ENCODE measurements at places on chromosomes 3 and 15.

- no peak for DNase-seq
Measured at GRCh38 chr3:11680509-11680908, 36.8 kb upstream of the VGLL4 start.

DNA sequence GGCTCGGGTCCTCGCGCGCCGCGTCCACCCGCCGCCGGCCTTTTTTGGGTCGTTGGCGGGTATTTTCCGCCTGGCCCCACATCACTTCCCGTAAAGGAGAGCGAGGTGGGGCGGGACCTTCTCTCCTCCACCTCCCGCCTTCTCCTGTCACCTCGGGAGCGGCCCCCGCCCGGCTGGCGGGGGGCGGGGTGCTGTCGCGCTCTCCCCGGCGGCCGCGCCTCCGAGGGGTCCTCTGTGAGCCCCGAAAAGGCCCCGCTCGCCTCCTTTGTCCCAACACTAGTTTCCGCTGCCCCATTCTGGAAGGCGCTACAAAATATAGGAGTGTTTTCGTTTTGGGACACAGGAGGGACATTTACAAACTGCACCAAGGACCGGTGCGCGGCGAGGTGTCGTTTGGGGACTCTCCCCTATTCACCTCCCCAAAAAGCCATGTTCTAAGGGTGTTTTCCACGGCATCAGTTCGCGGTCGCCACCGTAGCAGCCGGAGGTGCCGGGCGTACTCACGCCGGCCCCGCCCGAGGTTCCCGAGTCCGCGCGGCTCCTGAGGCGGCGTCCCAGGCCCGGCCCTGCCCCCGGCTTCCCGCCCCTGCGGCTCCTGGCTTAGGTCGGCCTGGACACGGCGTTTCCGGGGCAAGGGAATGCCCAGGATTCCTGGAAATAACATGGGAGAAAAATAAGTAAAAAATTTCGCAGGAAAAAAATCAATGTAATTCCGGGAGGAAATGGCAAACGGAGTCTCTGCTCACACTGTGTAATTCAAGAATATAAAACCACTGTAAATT is at the start of gene RAB27A:
TSS of gene RAB27A (minus strand) at position 68 of the 782 bp plus-strand sequence. CDS start 54,879 bp downstream, outside the sequence.
- peak; percentile 77 for DNase-seq

DNA sequence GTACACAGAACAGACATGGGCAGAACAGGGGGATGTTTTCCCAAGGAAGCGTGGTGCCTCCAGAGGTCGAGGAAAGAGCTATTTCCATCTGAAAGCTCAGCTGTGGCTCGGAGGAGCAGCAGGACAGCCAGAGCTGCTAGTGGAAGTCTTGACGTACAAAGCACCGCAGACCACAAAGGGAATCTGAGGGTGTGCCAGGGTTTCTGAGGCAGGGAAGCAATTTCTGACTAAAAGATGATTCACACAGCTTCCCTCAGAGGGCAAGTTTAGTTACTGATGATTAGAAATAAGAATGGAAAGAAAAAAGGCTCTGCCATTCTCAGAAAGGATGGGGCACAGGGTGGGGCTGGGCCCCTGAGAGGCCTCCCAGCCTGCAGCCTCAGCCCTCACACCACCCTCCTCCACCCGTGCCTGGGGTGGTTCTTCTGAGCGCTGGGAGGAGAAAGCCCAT is 45.8 kb upstream of the SEC13 start:
- DNase-seq, result peak; percentile 67

DNA sequence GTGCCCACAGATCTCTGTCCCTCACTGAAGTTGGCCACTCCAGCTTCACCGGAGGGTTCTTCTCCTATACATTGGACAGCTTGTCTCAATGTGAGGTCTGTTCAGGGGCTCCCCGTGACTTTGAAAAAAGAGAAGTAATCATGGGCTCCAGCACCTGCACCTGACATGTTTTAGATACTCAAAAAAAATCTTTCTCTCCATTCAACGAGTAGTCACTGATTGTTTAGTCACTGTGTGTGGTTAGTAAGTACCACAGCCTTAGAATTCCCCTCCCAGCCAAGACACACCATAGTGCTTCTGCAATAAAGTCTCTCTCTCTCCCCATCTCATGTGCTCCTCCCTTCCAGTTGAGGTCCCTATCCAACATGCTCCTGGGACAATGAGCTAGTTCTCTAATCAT is 18.6 kb downstream of the CCR9 start:
- DNase-seq, result no peak

DNA sequence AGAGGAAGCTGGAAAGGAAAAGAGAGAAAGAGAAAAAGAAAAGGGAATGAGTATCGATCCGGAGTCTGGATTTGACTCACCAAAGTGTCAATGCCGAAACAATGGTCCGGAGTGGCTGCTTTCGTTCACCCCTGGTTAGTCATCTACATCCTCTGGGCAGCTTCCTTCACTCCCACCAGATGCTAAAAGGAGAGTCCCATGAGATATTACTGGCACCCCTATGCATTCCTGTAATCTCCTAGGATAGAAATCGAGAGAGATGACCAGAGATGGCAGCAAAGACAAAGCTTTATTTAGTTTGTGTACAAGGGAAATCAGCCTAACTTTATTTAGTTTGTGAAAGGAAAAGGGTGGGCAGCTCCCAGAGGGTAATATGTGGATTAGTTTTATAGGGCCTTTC is 622.2 kb downstream of the ZPLD1 start:
- no peak for DNase-seq

DNA sequence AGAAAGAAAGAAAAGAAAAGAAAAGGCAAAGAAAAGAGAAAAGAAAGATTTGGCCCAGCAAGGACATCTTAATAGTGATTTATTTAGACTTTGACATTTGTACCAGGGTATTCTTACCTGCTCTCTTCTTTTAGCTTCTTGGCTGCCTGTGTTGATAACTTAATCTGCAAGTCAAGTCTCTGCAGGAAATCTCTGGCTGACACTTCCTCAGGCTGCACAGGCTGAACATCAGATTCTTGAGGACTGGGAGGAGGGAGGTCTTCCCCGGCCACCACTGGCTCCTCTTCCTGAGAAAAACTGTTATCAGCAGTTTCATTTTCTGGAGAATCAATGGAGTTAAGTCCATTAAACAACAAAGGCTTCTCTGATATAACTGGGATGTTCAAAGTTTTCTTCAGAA is 12.8 kb downstream of the LYSMD2 start:
- no peak for DNase-seq

DNA sequence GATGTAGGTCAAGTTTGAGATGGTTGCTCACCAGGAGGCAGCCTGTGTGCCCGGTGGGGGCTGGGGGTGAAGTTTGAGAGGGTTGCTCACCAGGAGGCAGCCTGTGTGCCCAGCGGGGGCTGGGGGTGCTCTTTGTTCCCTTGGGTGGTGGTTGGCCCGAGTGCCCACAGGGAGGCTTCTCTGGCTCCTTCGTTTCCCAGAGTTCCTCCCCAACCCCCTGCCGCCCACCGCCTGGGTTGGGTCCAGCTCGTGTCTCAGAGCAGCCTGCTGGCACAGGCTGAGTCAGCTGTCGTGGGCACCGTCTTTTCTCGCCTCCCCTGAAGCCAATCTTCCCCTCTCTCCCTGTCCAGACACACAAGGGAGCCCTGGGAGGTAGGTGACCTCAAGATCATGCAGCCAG is 3.1 kb downstream of the APBA2 start:
- DNase-seq, result no peak

GRCh38 chr3:55488398-55489055 is 1.4 kb upstream of the WNT5A start:
- peak; percentile 37 for DNase-seq

- no peak for DNase-seq
Measured at GRCh38 chr3:11186771-11187191, 32.5 kb downstream of the HRH1 start.

GRCh38 chr3:44114142-44114541 is 127.5 kb upstream of the TOPAZ1 start:
- DNase-seq, result no peak

DNA sequence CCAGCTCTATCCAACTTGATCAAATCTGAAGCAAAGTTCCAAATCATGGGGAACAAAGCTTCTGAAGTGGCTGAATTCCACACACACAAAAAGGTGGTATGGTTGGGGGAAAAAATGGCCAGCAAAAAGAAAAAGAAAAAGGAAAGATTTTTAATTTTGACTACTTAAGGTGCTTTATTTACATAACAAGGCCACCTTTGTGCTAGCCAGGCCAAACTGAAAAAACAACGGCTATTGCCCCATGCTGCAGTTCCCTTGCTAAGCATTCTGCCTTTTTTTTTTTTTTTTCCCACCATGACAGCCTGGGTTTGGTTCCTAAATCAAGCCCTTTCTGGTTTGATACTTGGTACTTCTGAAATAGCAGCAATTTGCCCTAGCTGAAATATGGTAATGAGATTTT is 66.5 kb upstream of the DAZL start:
- DNase-seq, result no peak

GRCh38 chr3:135803028-135803692 is 162.4 kb upstream of the PPP2R3A start:
- DNase-seq, result no peak

DNA sequence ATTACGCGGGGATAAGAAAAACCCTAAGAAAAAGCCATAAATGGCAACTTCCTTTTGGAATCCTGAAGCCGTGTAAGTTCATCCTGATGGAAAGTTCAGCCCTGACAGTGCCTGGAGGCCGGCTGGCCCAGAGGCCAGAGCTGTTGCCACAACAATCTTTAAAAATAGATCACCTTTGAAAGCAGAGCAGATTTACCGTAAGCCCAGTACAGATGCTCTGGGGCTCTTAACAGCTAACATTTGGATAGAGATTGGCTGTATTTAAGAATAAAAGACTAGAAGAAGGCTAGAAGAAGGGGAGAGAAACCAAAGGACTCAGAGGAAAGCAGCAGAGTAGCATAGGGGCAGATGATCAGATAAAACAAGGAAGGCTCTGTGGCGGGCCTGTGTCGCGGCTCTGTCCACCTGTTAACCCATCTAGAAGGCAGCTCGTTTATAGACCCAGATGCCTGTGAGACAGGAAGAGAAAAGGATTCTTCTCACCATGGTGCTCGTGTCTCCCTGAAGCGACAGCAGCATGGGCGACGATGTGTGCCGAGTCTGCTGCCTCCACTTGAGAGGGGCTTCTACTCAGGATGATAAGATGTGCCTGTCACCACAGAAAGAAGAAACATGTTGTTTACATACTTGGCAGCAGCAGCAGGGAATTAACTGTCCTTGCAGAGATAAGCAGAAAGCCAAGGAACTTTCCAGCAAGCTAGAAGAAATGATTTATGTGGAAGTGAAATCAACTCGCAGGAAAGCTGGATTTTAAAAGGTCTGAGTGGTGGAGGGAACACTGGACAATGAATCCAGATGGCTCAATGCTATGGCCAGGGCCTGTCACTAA is 69.9 kb downstream of the SYNM start:
- DNase-seq, result no peak

GRCh38 chr15:39471785-39472574 is 108.9 kb upstream of the THBS1 start:
- no peak for DNase-seq

DNA sequence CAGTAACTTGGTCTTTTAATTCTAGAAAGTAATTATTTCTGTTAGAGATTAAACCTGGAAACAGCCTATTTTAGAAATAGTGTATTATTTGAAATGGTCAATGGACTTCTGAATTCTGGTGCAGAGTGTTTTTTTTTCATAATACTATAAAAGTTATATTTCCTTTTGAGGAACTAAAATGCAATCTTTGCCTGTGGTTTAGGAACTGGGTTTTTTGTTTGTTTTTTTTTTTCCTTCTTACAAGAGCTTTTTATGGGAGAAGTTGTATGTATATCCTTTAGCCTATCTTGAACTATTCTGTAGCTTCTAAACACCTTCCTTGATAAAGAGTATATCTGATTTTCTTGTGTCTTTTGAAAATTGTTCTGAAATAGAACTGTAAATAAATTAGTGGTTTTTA is 88.3 kb downstream of the ARIH1 start:
- no peak for DNase-seq

DNA sequence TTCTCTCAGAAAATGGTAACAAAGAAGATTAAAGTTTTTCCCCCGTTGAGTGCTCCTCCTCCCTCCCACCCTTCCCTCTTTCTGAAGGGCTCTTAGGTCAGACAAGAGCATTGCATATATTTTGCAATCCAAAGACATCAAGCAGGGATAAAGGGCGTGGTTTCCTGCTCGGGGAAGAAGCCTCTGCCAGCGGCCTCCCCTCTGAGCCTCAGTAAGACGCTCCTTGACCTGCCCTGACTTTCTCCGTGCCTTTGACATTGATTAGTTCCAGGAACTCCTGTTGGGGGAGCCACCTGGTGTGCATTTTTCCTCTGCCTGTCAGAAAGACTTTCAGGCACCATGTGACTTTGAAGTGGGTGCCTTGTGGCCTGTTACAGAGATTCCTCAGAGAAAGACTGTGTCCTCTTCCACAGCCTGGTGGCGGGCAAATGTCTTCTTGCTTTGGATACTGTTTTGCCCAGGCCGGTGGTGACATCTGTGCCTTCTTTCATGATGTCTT is 87.2 kb upstream of the TBL1XR1 start:
- DNase-seq, result peak; percentile 19

DNA sequence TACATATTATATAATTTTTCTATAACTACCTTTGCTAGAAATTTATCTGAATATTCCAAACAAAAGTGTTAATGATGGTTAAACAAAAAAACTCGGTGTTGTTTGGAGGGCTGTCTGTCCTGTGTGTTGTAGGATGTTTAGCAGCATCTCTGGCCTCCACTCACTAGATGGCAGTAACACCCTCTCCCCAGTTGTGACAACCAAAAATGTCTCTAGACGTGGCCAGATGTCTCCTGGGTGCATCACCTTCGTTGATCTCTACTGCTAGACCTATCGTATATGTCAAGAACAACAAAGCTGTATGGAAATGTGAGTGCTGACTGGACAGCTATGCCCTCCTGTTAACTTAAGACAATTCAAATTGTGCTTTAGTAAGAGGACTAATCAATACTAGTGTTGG is 14.1 kb downstream of the ANKRD34C start:
- no peak for DNase-seq

DNA sequence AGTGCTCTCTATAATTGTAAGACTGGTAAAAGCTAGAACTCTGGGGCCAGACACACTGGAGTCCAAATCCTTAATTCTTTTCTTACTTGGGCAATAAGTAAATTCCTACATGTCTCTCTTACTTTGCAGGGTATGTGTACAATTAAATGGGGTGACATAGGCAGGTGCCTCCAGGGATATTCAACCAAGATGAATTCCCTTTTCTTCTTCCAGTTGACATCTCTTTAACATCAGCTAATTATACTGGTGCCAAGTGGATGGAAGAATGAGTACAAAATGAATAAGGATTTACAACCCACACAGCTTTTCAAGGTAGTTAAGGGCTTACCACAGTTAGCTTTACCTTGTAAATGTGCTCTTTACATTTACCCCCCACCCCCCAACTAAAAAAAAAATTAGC is 295.5 kb upstream of the GADL1 start:
- no peak for DNase-seq

DNA sequence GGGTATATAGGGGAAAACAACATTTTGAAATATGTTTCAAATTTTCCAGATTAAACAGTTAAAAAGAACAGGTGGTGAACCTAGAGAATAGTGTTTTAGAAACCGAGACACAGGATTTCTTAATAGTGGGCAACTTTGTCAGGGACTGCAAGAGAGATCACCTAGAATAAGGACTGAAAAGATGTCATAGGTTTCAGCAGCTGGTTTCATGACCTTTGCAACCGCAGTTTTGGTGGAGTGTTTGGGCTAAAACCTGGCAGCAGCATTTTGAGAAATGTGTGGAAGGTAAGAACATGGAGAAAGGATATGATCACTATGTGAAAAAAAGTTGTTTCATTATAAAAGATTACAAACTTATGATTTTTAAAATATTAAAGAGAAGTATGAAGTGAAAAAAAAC is 34.9 kb downstream of the PRKCI start:
- DNase-seq, result no peak

- DNase-seq, result no peak
Measured at GRCh38 chr3:8001307-8001706, 500.3 kb upstream of the LMCD1 start.

- DNase-seq, result no peak
Measured at GRCh38 chr3:155076888-155077287, 3.2 kb upstream of the MME start.

GRCh38 chr3:32309654-32310242 is 71.3 kb downstream of the CMTM8 start:
- DNase-seq, result no peak

All from A549 (cell line).